Omental fat pad (tissue), 4 donors: ENCODE measurements at places on chromosomes 11 and 22.
A peak's percentile ranks its signal among the peaks of the same experiment; 100 is the strongest.

DNA sequence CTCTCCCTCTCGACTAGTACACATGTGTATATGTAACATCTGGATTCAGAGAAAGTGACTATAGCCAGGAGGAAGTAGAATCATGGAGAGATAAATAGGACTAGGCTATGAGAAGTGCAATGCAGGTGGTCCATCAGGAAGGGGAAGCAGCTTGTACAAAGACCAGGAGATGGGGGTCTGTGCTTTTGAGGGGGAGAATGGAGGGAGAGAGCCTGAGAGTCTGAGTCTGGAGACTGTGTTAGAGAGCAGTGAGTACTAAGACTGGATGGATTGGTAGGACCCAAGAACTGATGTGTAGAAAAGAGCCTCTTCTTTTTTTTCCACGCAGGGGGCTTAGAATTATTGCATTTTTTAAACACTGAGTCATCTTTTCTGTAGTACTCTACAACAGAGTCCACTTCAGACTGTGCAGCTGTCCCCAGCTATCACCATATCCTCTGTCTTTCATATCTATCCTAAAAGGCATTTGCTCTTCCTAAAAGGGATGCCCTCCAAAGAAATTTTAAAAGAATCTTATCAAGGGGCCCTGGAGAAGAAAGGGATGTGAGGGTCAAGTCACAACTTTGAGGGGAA lies 80.4 kb downstream of the BDNF start:
- no peak for DNase-seq

GRCh38 chr11:2804701-2805387 lies 80.7 kb downstream of the CDKN1C start:
- peak; percentile 18 for DNase-seq

GRCh38 chr11:113142508-113142907 lies 171.9 kb upstream of the TTC12 start:
- no peak for DNase-seq

DNA sequence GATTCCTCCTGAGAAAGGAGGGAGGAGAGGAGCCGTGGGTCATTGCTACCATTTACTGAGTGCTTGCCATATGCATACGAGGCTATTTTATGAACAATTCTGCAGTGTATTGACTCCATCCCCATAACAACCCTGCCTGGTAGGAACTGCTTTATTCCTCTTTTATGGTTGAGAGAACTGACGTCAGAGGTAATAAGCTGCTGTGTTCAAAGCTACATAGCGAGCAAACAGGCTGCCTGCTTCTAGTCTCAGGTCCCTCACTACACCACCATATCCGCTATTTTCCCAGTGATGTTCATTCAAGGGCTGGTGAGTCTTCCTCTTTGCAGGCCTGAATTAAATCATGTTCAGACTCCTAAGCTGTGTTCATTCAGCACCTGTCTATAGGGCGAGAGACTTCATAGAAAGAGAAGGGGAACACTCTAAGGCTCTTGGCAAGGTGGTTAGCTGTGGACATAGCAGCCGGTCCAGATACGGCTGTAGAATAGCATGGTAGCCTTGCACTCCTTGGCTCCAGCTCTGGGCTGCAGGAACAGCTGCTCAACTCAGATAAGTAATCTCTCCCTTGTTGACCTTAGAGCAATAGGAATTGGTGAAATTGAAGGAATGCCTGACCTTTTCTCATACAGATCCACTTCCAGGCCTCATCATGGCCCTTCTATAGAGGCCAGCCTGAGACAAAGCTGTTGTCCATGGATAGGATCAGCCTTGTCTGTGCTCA lies 82.6 kb downstream of the MICAL2 start:
- no peak for DNase-seq

- DNase-seq: no peak
Observed at GRCh38 chr11:43874738-43875137, 5.9 kb upstream of the ALKBH3 start.

- DNase-seq: no peak
Observed at GRCh38 chr11:66338276-66339161, 2.3 kb upstream of the RIN1 start.

DNA sequence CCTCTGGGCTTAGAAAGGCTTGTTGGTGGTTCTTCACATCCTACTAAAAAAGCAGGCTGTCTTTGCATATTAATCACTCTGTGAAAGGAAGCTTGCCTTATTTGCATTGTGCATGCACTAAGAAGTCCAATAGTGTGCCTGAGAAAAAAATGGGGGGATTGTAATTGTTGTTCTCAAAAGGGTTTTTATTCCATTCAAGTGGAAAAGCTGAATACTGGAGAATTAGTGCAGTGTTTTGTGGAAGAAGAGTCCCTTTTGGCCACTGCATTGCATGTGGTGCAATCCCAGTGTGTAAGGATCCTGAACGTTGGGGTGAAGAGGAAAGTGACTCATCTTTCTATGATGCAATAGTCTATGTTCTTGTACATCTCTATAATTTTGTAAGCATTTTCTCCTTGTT lies 16.5 kb downstream of the NCAM1 start:
- no peak for DNase-seq
